Femur (tissue), 1 donor: ENCODE measurements at places on chromosomes 1 and 21.

DNA sequence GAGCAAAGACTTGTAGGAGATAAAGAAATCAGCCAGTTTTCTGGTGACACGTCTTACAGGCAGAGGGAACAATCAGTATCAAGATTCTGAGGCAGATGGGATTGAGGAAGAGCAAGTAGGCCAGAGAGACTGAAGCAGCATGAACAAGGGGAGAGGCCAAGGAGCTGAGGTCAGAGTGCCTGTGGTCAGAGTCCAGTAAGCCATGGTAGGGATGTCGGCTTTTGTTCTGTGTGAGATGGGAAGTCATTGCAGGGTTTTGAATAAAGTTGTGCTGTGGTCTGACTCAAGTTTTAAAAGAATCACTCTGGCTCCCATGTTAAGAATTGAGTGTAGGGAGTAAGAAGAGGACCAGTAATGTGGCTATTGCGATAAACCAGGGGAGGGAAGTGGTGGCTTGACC lies 85.9 kb upstream of the IVNS1ABP start:
- DNase-seq = no peak

DNA sequence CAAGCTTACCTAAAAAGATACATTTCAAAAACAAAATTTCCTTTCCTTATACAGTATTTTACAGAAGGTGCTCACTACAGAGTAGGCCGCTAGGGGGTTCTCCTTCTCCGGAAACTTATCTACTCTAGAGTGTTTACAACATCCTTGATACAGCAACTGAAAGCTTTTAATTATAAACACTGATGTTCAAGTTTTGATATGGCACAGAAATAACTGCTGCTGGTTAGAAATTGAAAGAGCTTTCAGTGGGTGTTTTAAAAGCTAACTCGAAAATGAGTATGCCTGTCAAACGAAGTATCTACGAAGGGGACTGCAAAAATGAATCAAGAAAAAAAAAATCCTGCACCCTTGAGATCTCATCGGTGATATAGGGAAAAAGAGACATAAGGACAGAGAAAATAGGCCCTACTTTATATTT lies 1.0 kb downstream of the YOD1 start:
- peak; percentile 51 for DNase-seq

GRCh38 chr21:43373362-43374227 lies 53.3 kb downstream of the SIK1 start:
- no peak for DNase-seq

DNA sequence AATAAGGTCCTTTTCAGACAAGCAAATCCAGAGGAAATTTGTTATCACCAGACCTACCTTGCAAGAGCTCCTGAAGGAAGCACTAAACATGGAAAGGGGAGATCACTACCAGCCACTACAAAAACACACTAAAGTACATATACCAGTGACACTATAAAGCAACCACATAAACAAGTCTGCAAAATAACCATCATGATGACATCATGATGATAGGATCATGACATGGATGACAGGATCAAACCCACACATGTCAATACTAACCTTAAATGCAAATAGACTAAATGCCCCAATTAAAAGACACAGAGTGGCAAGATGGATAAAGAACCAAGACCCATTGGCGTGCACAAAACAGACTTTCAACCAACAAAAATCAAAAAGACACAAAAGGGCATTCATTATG lies 688.8 kb upstream of the NR5A2 start:
- DNase-seq = no peak

GRCh38 chr1:89451011-89451410 lies 73.6 kb upstream of the LRRC8B start:
- no peak for DNase-seq

DNA sequence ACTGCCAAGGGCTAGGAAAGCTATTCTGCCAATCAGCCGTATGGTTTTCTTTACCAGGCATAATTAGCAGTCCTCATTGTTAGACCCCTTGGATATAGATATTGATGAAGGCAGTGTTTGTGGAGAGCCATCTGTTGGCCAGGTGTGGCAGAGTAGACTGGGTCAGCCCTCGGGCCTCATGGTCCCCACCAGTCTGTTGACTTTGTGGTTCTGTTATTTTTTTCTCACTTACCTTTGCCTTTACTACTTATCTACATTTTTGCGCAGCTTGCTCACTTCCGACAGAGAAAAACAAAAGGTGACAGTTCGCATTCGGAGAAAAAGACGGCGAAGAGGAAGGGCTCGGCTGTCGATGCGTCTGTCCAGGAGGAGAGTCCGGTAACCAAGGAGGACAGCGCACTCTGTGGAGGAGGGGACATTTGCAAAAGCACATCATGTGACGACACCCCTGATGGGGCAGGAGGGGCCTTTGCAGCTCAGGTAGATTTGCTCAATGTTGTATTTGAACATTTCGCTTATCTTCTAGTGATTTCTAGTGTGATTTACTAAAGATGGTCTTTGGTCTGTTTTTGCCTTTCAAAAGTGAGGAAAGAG lies 2.3 kb downstream of the PCNT start:
- DNase-seq = no peak

- peak; percentile 88 for DNase-seq
These were observed 57.9 kb upstream of the FMOD start for GRCh38 chr1:203408486-203409481.

- DNase-seq = no peak
These were observed 45.9 kb upstream of the PRMT6 start for GRCh38 chr1:107010582-107010981.

- DNase-seq = no peak
These were observed 79.8 kb downstream of the PCP4 start for GRCh38 chr21:39947031-39947430.

GRCh38 chr21:41948078-41948895 lies 5.5 kb downstream of the C2CD2 start:
- DNase-seq = no peak

DNA sequence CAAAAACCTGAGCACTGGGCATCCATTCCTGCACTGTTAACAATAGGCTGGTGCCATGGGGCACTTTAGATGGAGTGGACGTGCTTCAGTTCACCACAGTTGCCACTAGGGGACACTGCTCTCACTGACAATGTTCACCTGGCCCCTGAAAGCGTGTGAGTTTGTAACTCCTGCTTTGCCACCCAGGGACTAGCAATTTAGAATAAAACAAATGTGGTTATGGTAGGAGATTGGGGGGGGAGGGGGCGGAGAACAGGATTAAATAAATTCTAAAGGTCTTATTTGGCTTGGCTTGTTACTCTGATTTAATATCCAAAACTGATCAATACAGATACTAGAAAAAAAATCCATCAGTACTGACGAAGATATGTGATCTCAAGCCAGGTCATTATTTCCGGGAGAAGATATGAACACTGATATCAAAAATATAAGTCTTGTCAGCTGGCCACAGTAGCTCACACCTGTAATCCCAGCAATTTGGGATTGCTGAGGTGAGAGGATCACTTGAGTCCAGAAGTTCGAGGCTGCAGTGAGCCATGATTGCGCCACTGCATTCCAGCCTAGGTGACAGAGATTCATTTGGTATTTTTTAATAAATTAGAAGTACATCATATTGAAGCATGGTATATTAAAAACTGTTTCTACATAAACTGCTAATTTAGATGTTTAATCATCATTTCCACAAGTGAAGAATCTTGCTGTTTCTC lies 23.2 kb downstream of the INTS7 start:
- peak; percentile 59 for DNase-seq

DNA sequence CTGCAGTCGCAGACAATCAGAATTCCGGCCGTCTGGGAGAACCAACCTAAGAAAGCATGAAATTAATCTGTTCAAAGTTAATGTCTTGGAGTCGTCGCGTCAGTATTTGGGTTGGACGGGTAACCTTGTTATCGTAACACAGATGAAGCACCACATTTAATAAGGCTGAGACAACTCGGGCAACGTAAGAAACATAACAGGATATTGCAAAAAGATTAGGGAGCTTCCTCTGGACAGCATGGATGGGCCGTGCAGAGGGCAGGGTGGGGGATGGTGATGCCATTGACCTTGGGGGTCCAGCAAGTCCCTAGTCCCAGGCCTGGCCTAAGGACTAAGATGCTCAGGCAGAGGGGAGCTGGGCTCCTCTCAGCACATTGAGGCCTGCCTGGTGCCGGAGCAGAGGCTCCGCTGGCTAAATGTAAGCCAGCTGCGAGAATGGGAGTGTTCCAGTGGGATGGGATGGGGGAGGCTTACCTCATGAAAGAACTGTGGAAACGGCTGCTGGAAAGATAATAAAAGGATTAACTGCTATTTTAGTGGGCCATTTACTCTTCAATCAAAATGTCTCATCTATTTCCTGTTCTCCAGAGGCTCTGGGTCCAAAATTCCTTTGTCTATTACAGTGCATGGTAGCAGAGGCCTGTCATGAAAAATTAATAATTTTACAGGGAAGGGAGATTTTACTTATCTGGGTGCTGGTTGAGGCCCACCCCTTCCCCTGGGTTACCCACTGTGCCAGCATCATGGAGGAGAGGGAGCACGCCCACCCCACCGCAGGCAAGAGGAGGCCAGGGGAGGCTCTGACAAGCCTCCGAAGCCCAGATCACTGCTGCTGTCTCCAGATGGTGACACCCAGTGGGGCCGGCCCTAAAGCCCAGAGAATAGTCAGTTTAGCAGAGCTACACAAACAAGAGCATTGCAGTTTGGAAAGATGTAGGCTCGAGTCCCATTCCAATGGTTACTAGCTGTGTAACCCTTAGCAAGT lies 131.6 kb downstream of the DMRTB1 start:
- peak; percentile 54 for DNase-seq

- DNase-seq = peak; percentile 84
These were observed 41.5 kb downstream of the KIAA1614 start for GRCh38 chr1:180954005-180954800.

DNA sequence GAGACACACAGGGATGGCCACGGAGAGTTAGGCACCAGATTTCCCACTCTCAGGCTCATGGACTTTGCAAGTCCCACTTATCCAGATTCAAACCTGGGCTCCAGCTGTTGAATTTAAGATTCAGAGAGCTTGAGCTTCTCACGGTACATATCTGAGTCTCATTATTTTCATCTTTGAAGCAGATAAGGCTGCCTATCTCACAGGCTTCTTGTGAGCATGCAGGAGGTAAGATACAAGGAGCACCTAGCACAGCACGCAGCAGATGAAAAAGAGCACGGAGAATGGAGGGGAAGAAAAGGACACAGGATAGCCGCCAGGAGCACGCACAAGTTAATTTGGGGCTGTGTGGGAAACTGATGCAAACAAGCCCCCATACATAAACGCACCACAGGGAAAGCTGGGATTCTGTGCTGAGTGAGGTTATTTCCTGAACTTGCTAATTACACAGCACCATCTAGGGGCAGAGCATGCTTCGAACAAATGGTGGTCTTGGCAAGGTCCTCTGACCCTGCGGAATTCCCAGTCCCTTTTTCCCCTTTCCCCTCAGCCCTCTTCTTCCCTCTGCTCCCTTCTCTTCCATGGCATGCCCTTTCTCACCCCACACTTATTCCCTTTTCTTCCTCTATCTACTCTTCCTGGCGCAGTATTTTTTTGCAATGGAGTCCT lies 134.7 kb upstream of the VANGL1 start:
- DNase-seq = no peak

DNA sequence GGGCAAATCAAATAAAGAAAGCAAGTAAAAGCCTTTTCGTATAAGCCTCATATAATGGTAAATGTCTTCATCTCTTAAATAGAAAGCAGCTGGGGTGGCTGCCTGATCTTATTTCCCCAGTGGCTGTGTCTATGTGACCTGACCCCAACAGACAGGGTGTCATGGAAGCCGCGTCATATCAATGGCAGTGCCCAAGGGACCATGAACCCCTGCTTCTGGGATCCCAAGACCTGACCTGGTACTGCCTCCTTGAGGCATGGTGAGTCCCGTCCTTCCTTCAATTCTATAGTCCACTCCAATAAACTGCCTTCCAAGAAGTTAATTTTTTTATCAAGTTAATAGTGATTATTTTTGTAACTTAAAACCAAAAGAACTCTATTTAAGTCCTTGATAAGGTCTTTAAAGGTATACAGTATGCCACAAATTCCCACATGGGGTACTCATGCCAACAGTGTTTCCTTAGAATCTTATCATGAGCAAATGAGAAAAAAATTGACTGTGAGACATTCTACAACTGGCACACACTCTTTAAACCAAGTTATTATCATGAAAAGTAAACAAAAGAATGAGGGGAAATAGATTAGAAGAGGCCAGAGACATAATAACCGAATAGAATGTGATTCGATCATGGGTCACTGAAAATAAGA lies 104.6 kb downstream of the ADSS2 start:
- no peak for DNase-seq

GRCh38 chr1:234960722-234961455 lies 167.7 kb downstream of the TOMM20 start:
- no peak for DNase-seq

- DNase-seq = peak; percentile 31
These were observed 271.6 kb upstream of the SGIP1 start for GRCh38 chr1:66262208-66262963.

DNA sequence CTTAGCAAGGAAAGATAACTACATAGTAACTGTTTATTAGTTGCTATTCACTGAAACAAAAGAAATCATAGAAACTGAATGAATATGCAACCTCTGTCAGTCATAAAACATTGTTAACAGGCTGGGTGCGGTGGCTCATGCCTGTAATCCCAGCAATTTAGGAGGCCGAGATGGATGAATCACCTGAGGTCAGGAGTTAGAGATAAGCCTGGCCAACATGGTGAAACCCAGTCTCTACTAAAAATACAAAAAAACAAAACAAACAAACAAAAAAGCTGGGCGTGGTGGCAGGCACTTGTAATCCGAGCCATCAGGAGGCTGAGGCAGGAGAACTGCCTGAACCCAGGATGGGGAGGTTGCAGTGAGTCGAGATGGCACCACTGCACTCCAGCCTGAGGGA lies 44.1 kb downstream of the CRB1 start:
- no peak for DNase-seq

DNA sequence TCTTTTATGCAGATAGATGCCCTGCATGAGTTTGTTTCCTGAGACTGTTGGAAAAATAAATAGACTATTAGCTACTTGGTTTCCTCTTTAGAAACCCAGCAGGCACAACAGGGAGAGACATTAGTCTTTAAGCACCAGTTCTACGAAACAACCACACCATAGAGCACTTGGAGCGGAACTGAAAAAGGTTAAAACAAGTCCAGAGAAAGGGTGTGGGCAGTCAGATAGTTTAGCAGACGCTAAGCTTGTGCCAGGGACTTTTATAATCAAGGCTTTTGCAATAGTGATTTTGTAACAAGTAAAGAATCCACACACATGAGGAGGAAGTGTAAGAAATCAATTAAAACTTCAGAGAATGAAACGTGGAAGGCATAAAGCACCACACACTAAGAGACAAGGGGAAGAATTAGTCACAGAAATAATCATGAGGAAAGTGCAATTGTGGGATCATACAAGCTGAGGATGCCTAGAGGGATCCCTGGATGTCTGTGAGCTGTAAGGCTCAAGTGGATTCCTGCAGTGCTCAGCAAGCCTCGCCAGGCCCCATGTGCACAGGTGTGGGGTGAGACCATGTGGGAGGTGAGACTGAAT lies 37.8 kb upstream of the TLR5 start:
- DNase-seq = no peak

DNA sequence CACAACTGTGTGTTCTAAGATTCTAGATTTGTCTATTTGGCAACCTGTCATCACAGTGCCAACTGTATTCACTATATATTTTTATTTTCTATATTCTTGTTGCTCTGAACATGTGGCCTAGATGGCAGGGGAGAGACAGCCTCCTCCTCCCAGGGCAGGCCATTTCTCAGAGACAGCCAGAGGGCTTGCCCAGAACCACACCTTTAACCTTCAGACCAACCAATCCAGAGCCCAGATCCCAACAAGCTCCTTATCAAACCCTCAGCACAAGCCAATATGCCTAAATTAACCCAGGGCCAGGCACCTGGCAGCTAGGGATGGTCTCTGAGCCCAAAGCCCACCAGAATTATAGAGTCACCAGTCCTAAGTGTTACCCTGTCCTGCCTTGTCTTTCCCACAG lies 19.3 kb downstream of the TRIM11 start:
- no peak for DNase-seq
